ENCODE measurements at places on chromosomes 7 and 10. TPM values are rescaled to one million over a fixed set of nuclear protein-coding genes. Genes with fewer than 3 reads are reported as not detected.

The CYP2C19 gene
- total RNA-seq: not detected

DNA sequence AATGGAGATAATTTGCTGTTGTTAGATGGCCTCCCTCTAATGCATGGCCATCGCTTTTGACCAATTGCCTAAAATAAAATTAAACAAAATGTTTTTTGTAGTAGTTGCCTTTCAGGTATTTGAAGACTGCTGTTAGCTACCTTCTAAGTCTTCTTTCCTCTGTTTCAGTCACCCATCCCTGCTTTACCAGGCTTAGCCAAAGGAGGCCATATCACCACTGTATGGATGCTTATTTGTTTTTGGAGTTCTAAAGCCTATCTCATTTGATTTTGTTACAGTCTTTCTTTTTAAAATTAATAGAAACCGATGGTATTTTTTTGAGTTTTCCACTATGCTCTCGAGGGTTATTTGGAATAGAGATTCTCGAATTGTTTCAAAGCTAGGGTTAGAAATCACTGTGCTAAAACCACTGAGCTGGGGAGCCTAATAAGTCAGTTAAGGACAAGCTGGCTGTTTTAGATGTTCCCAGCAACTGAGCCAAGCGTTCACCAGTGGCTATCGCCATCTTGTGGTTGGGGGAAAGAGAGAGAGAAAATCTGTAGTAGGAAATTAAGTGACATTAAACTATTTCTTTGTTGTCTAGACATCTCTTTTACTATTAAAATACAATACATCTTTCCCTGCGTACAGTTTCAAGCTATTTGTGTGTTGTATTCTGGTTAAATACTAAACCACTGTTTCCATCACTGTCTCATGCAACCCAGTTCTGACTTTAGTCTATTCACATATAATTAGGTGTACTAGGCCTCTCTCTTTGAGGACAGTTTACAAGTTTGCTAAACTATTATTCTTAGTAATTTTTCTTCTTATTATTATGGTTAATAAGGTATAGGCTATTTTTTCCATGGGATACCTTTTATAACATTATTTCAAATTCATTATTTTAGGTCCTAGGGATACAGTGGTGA is 52.2 kb downstream of the GPR158 start:
- no peak for DNase-seq

DNA sequence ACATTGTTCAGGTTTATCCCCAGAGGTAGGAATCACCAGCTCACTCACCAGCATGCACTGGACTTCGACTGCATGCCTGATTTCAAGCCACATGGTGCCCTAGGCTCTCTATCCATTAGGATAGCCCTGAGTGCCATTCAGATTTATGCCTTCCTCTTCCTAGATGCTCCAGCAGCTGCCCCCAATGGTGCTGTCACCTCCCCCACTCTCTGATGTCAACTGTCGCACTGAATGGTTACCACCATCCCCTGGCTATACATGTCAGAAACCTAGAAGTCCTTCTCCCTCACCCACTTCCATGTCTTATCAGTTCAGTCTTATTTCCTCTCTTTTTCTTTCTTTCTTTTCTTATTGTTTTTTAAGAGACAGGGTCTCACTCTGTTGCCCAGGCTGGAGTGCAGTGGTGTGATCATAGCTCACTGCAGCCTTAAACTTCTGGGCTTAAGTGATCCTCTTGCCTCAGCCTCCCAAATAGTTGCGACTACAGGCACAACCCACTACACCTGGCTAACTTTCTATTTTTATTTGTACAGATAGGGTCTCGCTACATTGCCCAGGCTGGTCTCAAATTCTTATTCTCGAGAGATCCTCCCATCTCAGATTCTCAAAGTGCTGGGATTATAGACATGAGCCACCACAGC is 2.9 kb downstream of the SFXN4 start:
- no peak for DNase-seq

DNA sequence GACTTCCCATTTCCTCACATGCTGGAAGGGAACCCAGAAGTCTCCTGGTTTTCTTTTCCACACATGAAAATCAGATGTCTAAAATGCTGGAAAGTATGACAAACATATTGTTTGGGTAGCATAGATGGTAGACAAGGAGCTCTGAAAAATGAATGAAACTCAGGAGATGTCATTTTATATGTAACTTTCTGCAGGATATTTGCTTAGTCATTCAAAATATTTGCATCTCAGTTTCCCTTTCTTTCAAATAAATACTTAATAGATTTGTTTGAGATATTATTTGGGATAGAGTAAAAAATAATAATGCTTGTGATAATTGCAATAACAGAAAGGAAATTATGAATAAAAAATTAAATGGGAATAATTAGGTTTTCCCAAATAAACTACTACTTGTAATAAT is 298.9 kb upstream of the ADARB2 start:
- DNase-seq: no peak

GRCh38 chr10:129912166-129912917 is 51.7 kb downstream of the EBF3 start:
- DNase-seq: peak; percentile 62

Data from cardiac septum (tissue), 1 donor.